ENCODE measurements at places on chromosomes 4 and X. TPM values are rescaled to one million over a fixed set of nuclear protein-coding genes. Genes with fewer than 3 reads are reported as not detected.

FAM149A gene
- 6.3 TPM for total RNA-seq

SERTM2 gene
- total RNA-seq = under 0.01 TPM

PLS3 gene
- 176 TPM for total RNA-seq

AMBN gene
- total RNA-seq = not detected

KIAA1210 gene
- total RNA-seq = not detected

CXorf49 gene
- total RNA-seq = not detected

F11 gene
- not detected for total RNA-seq

MAGEA10 gene
- not detected for total RNA-seq

GRIA2 gene
- total RNA-seq = not detected

LETM1 gene
- total RNA-seq = 56.1 TPM

YTHDC1 gene
- total RNA-seq = 35.2 TPM

PLAC1 gene
- 2.2 TPM for total RNA-seq

CASK gene
- 37.5 TPM for total RNA-seq

All from smooth muscle cell of trachea (primary cell).